ENCODE measurements at places on chromosomes 16 and 17.

GRCh38 chr16:71628810-71629209 lies 2.8 kb downstream of the MARVELD3 start:
- no peak for DNase-seq

DNA sequence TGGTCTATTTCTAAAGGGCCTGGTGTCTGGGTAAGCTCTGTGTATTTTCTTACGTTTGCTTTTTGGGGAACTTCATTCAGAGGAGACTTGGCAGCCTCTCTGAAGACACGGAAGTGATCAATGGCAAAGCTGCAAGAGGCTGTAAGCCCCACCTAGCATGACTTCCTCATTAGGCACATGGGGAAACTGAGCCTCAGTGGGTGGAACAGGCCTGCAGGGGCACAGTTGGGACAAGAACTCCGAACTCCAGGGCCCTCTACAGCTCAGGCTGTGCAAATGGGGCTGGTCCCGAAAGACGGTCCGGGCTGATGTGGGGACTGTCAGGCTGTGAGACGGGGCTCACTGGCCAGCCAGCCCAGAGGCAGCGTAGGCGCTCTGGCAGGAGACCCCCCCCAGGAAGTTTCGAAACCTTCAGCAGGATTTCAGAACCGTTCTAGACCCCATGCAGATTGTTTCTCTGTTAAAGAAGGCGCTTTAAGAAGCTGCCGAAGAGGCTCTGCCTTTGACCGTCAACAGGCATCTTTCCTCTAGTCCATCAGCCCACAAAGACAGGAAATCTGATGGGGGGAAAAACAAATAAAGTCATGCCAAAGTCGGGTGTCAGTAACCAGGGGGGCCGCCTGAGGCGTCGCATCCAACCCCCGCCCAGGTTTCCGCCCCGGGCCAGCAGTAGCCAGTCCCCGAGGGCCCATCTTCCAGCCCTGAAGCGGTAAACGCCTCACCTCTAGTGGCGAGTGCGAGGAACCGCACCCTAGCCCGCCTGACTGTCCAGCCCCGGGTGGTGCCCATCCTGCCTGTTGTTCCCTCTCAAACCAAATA lies 79.8 kb upstream of the TBC1D3K start:
- peak; percentile 85 for DNase-seq

GRCh38 chr17:44219108-44219615 lies 313 bp downstream of the UBTF start:
- peak; percentile 93 for DNase-seq

- peak; percentile 59 for DNase-seq
Observed at GRCh38 chr16:16797239-16797638, 418.3 kb downstream of the NPIPA7 start.

GRCh38 chr17:33615861-33616260 lies 322.8 kb upstream of the ASIC2 start:
- DNase-seq: no peak

- DNase-seq: no peak
Observed at GRCh38 chr16:69754143-69754468, 620 bp downstream of the NOB1 start.

DNA sequence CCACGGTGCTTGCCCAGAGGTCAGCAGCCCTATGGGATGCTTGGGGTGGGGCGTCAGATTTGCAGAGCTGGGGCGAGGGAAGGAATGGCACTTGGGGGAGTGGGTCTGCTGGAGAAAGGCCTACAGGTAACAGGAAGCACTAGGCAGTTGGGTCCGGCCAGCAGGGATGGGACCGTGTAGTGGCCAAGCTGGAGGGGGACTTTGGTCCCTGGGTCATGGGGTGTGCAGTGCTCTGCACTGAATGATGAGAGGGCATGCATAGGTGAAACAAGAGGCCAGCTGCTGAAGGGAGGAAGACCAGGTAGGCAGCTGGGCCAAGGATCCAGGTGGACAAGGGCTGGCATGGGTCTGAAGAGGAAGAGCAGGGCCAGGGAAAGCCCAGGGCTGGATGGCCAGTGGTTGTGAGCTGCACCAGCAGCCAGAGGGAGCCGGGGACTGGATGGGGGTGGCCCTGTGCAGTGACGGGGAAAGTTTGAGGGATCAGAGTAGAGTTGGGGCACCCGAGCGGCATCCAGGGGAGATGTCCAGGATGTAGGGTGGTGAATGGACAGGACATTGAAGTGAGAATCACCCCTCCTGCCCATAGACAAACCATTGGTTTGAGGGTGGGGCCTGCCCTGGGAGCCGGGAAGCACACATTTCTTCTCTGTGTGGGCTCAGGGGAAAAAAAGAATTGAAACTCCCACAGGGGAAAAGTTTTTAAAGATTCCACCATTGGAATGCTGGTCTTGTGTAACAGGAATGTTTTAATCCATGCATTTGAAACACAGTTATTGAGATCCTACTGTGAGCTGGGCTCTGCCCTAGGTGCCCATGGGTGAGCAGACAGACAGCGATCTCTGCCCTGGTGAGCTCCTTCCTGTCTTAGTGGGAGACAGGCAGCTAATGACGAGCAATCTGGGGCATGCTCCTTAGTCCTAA lies 25.1 kb downstream of the RAI1 start:
- DNase-seq: no peak

DNA sequence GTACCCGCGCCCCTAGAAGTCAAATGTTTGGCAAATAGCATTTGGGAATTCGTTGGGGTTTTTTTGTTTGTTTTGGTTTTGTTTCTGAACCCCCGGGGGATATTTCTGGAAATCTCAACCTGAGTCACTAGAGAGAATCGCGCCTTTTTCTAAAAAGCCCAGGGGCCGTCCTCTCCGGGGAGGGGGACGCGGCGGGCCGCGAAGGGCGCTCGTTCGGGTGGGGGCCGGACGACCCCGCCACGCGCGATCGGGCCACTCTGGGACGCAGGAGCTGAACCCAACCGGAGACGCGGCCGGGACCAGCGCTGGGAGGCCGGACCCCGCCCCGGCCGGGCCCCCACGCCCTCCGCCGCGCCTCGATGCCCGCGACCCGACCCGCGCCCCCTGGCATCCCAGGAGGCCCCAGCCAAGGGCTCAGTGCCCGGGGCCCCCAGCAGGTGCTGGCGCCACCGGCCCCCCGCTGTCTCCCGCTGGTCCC lies 302 bp downstream of the LITAF start:
- no peak for DNase-seq

GRCh38 chr17:78818152-78818846 lies 22.3 kb downstream of the USP36 start:
- DNase-seq: no peak

DNA sequence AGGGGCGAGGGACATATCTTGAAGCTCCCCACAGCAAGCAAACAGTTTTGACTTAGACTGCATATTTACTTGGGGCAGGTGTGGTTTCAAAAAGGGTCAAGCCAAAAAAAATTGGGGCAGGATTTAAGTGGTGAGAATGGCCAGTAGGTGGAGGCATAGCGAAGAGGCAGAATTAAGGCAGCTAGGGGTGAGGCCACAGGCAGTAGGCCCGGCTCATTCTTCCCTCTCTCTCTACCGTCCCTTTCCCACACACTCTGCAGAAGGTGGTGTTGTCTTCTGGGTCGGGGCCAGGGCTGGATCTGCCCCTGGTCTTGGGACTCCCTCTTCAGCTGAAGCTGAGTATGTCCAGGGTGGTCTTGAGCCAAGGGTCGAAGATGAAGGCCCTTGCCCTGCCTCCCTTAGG lies 2.6 kb downstream of the SHBG start:
- DNase-seq: peak; percentile 70

- no peak for DNase-seq
Observed at GRCh38 chr16:80023865-80024264, 423.3 kb upstream of the MAF start.

DNA sequence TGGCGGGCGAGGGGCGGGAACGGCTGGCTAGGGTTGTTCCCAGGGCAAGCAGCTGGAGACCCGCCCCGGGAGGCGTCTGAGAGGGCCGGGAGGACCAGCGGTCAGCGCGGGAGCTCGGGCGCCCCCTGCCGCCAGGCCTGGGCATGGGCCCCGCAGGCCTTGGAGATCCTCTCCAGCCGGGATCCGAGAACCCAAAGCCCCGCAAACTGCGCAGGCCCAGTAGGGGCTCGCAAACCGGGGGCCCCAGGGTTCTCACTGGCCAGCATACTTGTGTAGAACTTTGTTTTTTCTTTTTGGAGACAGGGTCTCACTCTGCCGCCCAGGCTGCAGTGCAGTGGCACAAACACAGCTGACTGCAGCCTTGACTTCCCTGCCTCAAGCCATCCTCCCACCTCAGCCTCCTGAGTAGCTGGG lies 20.8 kb upstream of the ZNF423 start:
- DNase-seq: peak; percentile 83

DNA sequence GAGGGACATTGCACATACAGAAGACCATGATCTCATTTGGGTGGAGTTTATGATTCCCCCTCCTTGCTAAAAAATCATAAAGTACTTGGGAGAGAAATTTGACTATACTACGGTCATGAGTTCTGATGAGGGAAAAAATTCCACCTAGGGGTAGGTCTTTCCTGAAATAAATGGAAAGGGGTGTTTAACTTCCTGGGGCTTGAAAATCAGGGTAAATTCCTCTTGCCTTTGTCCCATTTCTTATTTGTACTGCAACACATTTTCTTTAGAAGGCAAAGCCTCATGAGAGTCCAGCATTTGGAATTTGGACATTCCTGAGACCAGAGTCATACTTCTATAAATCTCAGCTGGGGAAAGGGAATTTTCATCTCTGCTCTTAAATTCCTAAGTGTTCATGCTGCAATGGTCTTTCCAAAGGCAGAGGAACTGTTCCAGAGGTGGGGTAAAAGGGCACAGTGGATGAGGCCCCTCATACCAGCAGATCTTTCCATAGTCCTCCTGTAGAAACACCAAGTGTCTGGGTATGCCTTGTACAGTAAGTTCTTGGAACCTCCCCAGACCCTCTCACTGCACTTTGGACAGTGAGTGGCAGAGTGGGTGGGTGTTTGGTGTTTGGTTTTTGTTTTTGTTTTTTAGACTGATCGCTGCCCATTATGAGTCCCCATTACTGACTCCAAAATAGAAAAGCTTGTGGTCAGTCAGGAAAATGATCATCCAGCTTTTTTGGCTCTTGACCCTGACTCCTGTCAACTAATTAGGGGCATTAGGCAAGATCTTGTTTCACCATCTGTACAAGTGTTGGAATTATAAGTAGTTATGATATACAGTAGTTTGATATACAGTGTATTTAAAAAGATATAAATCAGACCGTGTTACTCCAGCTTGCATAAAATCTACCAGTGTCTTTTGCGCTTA lies 6.0 kb downstream of the LYRM1 start:
- no peak for DNase-seq

- DNase-seq: peak; percentile 78
Observed at GRCh38 chr17:63946440-63947363, 14.6 kb upstream of the CD79B start.

DNA sequence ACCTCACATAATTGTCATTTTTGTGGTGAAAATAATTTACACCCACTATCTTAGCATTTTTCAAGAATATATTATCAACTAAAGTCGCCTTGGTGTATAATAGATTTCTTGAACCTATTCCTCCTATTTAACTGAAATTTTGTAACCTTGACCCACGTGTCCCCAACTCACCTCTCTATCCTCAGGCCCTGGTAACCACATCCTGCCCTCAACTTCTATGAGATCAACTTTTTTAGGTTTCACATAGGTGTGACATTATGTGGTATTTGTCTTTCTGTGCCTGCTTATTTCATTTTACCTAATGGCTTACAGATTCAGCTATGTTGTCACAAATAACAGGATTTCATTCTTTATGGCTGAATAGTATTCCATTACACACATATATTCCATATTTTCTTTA lies 73.0 kb upstream of the CNTNAP4 start:
- no peak for DNase-seq

DNA sequence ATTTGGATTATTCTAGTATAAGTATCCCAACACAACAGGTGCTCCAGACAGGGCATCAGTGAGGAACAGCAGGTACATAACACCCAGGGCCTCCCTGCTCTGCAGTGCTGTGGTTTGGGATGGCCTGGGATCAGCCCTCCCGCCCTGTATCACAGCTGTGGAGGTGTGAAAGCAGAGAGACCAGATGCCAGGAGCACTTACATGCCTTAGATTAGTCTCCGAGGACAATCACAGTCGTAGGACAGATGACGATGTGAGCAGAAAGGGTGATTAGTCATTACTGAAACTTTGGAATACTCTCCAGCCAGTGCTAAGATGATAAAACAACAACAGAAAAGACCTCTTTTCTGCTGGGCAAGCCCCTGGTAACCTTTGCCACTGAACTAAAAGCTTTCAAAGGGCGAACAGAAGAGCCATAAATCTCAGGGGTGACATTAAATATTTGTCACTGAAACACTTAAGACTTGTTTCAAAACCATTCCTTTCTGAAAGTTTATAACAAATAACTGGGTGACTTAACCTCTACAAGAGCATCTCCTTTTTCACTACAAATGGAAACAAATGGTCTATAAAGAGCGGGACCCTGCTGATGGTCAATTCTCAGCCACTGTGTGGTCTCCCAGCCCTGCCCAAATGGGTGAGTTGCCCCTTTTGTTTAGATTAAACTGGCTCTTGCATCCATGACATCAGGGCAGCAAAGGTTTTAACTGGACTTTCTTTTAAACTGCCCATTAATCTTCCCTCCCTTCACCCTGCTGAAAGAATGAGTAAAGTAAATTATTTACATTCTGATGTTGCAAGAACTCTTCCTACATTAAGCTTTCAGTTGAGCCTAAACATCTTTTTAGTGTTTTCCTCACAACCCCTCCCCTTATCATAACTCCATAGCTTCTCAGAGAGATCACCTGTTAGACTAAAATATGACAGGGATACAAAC lies 183.1 kb upstream of the COX10 start:
- DNase-seq: no peak

DNA sequence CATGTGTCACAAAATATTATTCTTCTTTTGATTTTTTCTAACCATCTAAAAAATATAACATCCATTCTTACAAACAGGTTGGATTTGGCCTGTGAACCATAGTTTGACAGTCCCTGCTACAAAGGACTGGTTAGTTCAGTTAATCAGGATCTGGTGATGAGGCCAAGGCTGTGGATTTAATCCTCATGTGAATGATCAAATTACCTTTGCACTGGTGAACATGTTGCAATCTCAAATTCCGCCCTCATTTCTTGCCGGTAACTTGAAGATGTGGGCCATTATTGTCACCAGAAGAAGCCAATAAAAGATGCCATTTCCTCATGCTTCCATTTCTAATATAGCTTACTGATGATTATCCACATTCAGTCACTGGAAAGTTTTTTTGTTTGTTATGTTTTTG lies 35.3 kb upstream of the YPEL2 start:
- DNase-seq: peak; percentile 15

GRCh38 chr16:47920709-47921108 lies 235.1 kb downstream of the ABCC12 start:
- no peak for DNase-seq

DNA sequence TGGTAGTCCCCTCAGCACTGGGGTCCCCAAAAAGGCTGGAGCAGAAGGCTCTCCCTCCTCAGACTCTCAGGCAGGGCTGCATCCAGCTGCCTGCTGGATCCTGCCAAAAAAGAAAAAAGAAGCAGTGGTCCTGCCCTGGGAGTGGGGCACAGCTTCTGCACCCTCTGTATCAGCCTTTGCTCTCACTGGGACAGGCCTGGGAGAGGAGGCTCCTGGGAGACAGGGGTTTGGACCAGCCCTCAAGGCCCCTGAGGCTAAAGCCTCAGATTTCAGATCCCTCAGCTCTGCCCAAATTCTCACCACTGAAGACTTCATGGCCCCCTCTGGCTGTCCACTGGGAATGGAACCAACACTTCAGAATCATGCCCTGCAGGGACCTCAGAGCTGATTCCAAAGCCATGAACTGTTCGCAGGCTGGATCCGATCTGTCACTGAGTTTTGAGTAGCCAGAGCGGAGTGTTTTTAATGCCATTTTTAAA lies 96.9 kb downstream of the C16orf78 start:
- no peak for DNase-seq
